ENCODE measurements at places on chromosomes 2 and 18.
A peak's percentile ranks its signal among the peaks of the same experiment; 100 is the strongest.

DNA sequence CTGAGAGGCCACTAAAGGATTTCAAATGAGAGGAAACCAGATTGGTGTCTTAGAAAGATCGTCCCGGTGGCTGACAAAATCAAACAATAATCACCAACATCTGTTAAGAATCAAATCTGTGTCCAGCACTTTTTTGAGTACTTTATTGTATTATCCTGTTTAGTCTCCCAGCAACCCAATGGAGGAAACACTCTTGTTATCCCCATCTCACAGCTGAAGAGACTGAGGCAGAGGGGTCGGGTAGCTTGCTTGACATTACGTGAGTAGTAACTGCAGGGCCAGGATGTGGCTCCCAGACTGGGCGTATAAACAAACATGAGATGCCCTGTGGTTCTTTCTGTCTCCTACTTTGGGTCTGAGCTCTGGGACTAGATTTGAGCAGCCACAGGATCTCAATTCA is 76.0 kb downstream of the KLHL29 start:
- no peak for DNase-seq

DNA sequence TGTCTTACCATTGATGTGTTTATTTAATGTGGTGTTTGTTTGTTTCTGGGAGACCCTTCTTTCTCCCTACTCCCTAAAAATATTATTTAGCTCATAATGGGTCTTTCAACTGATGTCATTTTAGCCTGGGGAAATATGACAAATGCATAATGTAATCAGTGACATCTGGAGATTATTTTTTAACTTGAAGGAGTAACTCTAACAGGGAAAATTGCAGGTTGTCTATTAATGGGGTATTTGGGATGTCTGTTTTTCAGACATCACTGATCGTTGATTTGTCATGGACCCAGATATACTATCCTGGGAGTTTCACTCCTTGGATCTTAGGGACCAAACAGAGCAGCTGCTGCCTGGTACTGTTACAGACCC is 230.4 kb downstream of the LOXHD1 start:
- DNase-seq, result no peak

GRCh38 chr18:49064889-49065288 is 114.1 kb upstream of the SMAD7 start:
- DNase-seq, result no peak

GRCh38 chr2:232000439-232000838 is 38.9 kb downstream of the DIS3L2 start:
- DNase-seq, result no peak

GRCh38 chr2:240624011-240624949 is 1.0 kb upstream of the GPR35 start:
- no peak for DNase-seq

DNA sequence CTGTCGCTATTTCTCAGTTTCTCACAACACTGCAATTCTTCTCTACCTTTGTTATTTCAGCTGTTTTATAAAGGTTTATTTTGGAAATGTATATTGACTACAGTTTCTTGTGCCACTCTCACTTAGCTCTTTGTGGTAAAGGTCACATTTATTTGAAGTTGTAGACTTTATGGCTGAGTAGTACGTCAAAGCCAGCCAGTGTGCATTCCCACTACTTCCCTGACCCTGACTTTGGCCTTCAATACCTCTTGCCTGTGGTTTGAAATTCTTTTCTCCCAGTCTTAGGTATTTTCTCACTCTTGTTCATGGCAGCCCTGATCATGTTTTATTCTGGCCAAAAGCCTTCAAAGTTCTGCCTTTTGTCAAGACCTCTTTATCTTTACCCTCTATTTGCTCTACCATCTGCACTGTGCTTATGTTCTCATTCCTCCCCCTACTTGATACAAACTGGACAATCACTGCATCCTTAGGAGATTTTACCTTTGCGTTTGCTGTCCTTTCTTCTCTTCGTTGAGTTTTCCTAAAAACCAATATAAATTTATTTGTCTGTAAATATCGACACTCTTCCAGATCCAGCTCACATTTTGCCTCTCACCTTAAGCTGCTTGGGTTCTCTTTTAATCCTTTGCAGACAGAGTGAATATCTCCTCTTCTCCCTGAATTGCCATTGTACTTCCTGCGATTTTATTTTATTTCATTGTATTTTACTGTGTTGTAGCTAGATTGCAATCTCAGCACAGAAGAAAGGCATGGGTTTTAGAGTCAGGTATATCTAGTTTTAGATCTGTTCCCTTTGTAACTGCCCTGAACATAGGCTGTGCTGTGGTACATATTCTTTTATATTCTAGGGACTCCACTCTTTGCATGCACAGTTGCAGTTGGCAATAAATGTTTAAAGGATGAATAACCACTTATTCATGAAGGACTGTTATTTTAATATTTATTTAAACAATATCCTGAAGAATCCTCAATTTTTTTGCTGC is 31.2 kb downstream of the GULP1 start:
- DNase-seq, result no peak

DNA sequence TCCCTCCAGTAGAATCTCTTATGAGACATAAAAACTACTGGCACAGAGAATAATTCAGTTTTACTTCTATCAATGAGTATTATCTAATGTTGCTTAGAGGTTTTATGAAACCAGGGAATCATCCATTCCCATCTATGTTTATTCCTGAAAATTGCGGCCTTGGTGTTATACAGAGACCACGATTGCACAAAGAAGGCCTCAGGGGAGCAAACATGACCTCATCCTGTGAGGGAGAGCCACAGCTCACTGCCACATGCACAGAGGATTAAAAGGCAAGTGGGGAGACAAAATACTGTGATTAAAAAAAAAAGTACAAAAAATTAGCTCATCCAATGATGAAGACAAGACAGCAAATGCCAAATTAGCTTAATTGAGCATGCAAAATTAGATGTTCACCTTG is 111.8 kb upstream of the SLC35G4 start:
- DNase-seq, result no peak

DNA sequence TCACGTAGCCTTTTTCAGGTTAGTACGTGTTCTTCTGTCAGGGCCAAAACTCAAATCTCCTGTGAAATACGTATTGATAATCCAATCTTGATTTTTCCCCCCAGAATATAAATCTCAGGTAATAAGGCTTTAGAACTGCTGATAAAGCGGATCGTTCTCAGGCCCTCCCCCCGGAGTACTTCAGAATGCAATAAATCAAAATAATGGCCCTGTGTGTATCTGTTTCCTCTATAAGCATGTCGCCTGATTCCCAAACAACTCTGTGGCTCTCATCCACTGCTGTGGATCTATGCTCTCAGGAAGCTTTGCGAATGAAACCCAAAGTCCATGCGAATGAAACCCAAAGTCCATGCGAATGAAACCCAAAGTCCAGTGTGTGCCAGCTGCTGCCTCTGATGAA is 49.4 kb downstream of the IMPA2 start:
- no peak for DNase-seq

DNA sequence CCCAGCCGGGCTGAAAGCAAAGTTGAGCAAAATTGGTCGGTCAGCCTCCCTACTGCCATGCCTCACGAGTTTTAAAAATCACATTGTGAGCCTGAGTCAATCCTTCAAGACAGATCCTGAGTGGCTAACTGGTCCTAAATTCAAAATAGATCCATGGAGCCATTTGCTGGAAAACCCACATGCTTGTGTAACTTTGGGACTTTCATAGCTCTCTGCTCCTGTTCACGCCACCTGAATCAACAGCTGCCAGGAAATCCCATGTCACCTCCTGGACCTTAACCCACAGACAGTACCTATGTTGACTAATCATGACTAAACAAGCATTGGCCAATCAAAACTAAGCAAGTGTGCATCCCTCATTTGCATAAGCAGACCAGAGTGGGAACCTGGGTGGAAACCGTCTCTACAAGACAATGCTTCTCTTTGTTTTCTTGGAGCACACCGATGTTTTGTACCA is 42.8 kb upstream of the LDLRAD4 start:
- DNase-seq, result no peak

GRCh38 chr2:130351711-130352110 is 4.1 kb upstream of the PTPN18 start:
- DNase-seq, result no peak

DNA sequence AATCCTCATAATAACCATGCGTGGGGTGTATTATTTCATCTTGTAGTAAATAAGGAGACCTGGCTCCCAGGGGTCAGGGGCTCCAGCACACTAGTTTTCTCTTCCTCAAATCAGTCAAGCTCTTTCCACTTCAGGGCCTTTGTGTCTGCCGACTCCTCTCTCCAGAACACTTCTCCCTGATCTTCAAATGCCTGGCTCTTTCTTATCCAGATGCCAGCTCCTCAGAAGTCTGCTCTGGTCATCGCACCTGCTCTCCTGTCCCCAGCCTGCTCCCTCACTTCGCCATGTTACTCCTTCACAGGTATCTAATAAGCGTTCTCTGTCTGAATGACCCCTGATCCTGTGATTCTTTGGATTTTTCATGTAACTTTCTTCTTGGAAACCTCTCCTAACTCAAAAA is 62.0 kb downstream of the GYPC start:
- DNase-seq, result no peak

- DNase-seq, result no peak
These were observed 35.0 kb downstream of the TTC32 start for GRCh38 chr2:19866771-19867170.

- no peak for DNase-seq
These were observed 905 bp upstream of the IAH1 start for GRCh38 chr2:9473308-9473984.

- DNase-seq, result no peak
These were observed 962.3 kb upstream of the NXPH2 start for GRCh38 chr2:139742216-139743172.

DNA sequence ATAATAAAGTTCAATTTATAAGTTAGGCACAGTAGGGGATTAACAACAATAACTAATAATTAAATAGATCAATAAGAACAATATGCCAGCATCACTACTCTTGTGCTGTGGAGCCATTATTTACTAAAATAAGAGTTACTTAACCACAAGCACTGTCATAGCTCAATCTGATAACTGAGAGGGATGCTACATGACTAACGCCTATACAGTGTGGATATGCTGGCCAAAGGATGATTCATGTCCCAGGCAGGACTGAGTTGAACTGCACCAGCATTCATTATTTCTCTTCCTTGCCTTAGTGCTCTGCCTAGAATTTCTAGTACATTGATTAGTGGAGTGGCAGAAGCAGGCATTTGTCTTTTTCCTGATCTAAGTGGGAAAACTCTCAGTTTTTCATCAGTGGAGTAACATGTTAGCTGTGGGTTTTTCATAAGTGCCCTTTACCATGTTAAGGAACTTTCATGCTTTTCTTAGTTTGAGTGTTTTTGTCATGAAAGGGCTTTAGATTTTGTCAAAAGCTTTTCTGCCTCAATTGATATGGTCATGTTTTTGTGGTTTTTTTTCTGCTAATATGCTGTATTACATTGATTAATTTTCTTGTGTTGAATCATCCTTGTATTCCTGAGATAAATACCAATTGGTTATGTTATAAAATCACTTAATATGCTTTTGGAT is 21.7 kb downstream of the KIAA1328 start:
- DNase-seq, result no peak

DNA sequence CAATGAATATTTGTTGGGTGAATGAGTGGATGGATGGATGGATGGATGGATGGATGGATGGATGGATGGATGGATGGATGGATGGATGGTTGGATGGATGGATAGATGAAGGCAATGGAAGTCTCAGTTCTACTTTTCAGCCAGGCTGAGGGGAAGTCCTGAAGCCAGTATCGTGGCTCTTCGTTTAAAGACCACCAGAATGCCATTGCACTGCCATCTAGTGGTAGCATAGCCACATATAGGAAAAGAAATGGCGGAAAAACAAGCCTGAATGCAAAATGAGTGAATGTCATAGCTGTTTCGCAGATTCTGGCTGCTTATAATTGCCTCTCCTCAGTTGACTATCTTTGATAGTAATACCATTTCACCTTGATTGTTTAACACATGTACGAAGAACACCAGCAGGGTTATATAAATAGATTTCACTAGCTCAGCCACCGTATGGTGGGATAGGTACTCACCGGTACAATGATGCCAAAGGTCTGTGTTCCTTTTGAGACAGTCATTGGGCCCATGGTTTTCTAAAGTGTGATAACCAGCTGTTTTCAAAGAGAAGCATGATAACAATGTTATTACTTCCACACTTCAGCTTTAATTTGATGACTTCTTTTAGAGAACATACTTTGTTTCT is 62.3 kb upstream of the GREB1L start:
- peak; percentile 13 for DNase-seq

DNA sequence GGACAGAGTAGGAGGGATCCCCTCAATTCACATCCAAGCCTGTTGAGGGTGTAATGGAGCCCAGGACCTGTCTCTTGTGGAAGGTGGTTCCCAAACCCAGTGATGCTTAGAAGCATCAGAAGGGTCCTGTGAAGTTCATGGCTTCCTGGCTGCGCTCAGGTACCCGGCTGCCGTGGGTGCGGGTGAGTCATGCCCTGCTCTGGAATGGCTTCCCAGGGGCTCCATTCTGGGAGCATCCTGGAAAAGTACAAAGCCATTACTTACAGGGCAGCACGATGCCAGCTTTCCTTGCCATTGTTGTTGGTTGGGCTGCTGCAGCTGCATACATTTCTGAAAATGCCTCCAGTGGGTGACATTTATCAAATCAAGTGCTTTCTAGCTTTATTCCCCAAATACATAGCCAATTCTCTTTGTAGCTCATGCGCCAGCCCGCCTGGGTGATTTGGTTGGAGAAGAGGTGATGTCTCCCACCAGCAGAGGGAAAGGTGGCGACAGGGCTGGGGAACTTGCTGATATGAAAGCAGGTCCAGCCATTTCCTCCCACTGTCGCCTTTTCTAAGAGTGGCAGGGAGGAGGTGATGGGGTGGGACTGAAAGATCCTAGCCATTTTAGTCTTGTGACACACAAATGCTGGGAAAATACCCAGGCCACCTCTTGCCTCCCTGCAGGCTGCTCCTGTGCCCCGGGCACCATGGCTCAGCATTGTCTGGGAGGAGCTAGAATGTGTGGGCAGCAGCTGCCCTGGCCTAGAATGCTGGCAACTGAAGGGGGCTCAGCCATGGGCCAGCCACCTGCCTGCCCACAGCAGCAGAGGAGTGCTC is 65.9 kb upstream of the HPCAL1 start:
- no peak for DNase-seq

- DNase-seq, result no peak
These were observed 6.5 kb downstream of the GKN1 start for GRCh38 chr2:68980956-68981355.

DNA sequence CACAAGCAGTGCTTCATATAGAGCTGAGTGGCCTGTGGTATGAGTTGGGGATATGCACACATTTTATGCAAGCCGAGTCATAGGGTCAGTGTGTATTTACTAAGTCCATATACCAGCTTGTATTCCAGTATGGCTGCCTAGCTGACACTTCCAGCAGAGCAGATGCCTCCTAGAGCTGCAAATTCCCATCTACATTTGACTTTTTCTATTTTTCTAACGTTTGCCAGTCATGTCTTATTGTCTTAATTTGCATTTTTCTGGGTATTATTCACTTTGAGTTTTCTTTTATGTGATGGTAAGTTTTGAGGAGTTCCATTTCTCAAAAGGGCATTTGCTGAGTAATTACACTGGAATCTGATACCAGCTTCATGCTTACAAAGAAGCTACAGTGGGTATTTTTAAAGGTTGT is 334.5 kb upstream of the CDH2 start:
- DNase-seq, result no peak

Measured in activated T-helper 1 cell treated with anti-CD3 and anti-CD28 coated beads, Interleukin-12 subunit alpha, Interleukin-12 subunit beta, Interleukin-2, Interleukin-4 antibody, amounts not matched to agents 30 ng/mL and 10 ng/mL and 1 ng/mL, durations not matched to agents 14 hours and 24 hours and 36 hours (primary cell).